Motor neuron (in vitro differentiated cells): ENCODE measurements at places on chromosomes 1 and 21.
A peak's percentile ranks its signal among the peaks of the same experiment; 100 is the strongest.

- no peak for ATAC-seq
Observed at GRCh38 chr1:181863736-181864135, 197.8 kb downstream of the ZNF648 start.

GRCh38 chr1:84757301-84757700 lies 67.0 kb upstream of the SSX2IP start:
- ATAC-seq = no peak

DNA sequence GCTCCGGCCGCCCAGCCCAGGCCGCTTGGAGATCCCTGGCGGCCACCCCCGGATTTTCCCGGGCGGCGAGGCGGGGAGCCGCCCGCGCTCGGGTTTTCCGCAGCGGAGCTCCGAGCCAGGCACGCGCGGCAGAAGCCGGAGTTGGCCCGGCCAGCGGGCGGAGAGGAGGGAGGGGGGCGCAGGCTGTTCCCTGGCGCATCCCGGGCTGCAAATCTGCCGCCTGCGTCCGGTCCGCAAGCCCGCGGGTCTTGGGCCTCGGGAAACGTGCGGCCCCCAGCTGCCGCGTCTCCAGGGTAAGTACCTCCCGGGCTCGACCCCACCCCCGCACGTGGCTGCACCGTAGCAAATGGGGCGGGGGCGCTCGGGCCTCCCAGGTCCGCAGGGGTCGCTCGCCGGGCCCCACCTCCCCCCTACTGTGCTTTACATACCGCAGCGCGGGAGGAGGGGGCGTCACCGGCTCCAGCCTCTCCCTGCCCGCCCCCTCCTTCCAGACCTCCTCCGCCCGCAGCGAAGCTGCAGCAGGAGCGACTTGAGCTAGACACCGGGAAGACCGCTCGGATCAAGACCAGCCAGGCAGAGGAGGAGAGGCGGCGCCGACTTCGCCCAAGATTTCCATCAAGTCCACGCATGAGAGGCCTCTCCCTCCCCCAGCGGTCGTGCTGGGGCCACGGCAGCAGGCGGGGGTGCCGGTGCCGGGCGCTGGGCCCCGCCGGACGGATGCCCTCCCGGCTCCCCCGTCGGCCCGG lies 1.6 kb downstream of the TMEM200B start:
- ATAC-seq = peak; percentile 28

DNA sequence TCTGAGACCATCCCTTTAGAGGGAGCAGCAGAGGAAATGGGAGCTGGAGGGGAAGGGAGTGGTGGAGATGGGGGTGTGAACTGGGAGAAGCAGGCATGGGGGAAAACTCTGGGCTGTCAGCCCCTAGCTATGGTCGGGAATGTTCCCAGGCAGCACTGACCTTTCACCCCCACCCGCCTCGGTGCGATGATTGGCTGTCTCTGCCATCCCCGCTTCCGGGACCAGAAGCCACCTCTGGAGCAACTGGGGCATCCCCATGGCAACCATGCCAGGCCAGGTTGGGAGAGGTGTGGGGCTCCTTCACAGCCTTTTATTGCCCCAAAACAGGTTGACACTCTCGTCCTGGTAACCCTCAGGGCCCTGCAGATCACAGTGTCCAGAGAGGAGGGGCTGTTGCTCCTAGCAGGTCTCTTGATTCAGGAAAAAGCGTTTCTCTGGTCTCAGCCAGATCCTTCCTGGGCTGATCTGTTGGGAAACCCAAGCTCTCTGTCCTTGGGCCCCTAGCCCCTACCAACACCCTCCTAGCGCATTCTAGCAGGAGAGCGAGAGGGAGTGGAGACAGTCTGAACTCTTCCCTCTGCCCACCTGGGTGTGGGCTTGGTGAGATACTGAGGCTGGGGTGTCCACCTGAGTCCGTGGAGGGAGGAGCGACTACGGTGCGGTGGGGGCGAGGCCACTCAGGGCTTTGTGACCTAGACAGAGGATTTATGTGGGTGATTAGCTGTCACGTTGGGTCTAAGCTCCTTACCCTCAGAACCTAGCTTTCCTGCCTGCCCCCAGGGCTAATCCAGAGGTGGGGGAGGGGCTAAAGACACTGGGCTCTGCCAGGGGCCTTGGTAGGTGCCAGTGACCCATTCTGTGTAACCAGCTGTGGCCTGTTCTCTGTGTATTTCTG lies 12.2 kb upstream of the SLC6A9 start:
- ATAC-seq = peak; percentile 18

DNA sequence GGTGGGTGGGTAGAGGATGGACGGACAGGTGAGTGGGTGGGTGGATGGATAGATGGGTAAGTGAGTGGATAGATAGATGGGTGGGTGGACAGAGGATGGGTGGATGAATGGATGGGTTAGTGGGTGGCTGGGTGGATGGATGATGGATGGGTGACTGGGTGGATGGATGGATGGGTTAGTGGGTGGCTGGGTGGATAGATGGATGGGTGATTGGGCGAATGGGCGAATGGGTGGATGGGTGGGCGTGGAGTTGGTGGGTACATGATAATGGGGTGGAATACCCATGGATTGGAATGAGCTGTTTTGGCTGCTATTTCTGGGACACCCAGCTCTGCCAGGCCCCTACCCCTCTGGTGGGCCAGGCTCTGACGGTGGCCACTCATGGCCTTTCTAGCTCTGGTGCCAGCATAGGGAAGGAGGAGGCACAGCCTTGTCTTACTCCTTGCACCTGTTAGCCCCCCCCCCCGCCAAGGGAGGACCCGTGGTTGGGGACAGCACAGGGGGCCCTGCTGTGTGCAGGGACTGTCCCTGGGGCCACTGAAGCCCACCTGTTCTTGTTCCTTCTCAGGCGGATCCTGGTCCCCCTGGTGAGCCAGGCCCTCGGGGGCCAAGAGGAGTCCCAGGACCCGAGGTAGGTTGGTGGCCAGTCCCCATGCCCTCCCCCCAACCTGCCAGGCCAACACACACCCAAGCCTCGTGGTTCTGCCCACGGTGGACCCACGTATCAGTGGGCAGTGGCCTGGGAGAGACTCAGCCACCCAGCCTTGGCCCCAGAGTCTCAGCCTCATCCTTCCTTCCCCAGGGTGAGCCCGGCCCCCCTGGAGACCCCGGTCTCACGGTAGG lies 26.4 kb downstream of the COL6A2 start:
- ATAC-seq = no peak
